Hindlimb muscle (tissue), 1 donor: ENCODE measurements at places on chromosomes 7 and 10. TPM values are rescaled to one million over a fixed set of nuclear protein-coding genes. Genes with fewer than 3 reads are reported as not detected.

The FGFBP3 gene
- polyA plus RNA-seq: 1.9 TPM

The COBL gene
- 145 TPM for polyA plus RNA-seq

The MYH16 gene
- 0.08 TPM for polyA plus RNA-seq

The AOAH gene
- polyA plus RNA-seq: 4.5 TPM

The NYAP1 gene
- 2.2 TPM for polyA plus RNA-seq

The ZNHIT1 gene
- 48.3 TPM for polyA plus RNA-seq

The PAOX gene
- polyA plus RNA-seq: 4.7 TPM

The ARL4A gene
- polyA plus RNA-seq: 18.4 TPM

The IDI2 gene
- polyA plus RNA-seq: not detected

The DGKB gene
- 0.35 TPM for polyA plus RNA-seq

The LDB3 gene
- polyA plus RNA-seq: 907 TPM

The FAM200A gene
- 8.9 TPM for polyA plus RNA-seq
